CMK (cell line): ENCODE measurements at places on chromosomes 4 and X.

DNA sequence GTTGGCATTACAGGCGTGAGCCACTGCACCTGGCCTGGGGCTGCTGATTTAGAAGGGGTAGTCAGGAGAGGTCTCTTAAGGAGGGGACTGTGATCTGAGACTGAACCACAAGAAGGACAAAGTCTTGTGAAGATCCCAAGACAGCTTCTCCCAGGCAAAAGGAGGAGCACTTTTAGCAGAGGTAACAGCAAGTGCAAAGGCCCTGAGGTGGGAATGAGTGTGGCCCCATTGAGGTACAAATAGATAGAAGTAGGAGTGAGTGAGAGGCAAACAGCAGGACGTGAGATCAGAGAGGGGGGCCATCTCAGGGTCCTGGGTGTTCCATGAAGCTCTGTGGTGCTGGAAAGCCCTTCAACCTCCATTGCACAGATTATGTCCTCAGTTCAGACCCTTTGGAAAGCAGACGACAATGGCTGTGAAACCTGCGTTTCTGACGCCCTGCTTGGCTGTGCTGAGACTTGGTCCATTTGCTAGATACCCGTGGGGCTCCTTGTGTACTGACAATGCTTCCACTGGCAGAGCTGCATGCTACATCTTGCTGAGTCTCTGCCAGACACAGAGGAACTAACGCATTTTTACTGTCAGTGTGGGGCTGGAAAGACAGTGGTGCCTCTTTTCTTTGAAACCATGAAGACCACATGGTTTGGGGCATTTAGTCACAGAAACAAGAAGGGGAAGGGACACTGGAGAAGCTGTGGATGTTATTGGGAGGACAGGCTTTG lies 1.3 kb upstream of the CCKAR start:
- DNase-seq = no peak

DNA sequence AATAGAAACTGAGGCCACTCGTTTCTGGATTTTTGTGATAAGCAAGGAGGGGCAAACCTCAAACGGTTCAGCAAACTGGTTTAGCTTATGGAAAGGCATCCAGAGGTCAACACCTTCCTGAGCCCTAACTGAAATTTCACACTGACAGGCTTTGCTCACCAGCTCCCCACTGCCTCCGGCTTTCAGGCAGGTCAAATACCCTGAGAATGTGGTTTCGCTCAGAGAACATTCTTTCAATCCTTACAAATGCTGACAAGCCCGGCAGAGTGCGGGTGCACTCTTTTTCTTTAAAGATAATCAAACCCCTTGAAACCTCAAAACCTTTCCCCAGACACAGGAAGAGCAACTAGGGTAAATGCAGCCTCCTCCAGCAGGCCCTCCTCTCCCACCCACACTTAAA lies 41.5 kb downstream of the CD40LG start:
- no peak for DNase-seq

- DNase-seq = no peak
Observed at GRCh38 chr4:158857951-158858350, 89.1 kb downstream of the FNIP2 start.

DNA sequence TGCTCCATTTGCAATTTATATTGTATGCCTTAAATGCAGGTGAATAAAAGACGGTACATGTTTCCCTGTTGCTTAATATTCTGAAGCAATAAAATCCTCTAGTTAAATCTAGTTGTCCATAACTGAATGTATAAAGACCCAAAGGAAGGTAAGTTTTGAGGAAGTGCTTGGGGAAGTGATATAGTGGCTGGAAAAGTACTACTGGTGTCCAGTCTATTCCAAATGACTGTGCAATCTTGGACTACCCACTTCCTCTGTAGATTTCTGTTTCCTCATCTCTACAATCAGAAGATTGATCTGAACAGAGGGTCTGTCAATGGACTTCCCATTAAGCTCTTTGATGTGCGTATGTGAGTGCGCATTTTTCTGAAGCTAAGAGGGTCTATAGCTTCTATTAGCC lies 17.0 kb downstream of the SNCA start:
- DNase-seq = no peak

DNA sequence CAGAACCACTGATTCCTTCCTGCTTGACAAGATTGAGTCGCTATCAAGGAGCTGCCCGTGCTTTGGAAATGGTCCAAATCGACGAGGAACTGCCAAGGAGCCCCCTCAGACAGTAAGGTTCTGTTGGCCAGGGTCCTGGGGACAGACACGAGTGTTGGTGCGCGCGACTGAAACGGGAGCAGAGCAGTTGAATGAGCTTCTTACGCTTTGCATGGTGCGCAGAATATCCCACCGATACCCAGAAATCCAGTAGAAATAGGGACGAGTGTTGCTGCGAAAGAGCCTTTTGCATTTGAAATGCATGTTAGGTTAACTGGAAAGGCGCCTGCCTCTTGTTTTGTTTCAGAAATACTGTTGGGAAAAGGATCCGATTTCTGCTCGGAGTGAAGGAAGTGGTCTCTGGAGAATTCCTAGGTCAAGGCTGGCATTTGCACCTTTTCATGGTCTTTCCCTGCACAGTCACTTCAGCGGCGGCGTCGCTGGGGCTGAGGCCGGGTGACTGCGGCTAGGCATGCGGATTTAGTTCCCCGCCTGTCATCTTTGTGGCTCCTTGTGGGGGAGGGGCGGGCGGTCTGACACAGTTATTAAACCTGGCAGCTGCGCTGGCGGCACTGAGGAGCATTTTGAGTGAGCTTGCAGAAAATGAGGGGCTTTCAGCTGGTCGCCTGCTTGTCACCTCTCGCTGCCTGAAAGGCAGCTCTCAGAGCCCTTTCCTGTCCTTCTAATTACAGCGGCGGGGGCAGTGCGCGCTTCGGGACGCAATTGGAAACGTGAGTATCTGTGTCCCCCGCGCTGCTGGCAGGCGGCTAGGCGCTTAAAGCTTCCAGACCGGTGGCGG lies 51.5 kb upstream of the TRIM2 start:
- no peak for DNase-seq

DNA sequence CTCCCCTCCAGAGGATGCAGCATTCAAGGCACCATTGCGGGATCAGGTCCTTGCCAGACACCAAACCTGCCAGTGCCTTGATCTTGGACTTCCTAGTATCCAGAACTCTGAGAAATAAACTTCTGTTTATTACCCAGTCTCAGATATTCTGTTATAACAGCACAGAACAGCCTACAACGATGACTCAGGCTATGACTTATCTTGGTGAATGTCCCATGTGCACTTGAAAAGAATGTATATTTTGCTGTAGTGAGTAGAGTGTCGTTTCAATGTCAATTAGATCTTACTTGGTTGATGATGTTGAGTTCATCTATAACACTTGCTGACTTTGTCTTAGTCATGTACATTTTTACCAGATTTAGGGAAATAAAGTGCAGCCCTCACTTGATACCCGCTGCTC lies 34.5 kb upstream of the PGRMC1 start:
- no peak for DNase-seq

DNA sequence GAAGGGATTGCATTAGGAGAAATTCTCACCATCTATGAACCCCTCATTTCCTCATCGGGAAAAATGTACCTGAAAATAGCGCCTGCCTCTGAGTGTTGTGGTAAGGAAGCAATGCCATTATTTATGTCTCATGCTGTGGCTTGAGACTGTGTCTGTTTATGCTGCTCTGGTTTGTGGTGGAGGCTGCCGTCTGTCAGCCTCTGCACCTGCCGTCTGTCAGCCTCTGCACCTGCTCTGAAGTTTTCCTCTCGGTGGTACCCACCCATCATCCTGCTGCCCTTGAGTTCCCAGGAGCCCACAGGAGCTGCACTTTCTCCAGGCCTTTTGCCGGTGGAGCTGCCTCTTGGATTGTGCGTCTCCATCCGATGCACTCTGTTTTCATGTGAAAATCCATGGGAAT lies 68.5 kb upstream of the PPP2R3B start:
- no peak for DNase-seq

DNA sequence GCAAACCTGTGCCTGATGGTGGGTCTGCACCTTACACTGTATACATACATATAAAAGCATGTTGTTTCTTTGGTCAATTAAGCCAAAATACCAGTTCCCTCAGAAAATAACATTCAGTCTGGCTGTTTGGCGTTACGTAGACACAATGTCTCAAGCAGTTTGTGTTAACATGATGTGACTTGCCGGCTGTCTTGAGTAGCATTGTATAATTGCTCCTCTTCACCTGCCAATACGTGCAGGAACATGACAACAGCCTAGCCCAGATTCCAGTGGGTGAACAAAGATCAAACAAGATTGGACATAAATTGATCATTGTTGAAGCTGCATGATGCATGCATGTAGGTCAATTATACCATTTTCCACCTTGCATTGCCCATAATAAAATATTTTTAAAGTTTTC lies 102.3 kb downstream of the F11 start:
- DNase-seq = no peak

DNA sequence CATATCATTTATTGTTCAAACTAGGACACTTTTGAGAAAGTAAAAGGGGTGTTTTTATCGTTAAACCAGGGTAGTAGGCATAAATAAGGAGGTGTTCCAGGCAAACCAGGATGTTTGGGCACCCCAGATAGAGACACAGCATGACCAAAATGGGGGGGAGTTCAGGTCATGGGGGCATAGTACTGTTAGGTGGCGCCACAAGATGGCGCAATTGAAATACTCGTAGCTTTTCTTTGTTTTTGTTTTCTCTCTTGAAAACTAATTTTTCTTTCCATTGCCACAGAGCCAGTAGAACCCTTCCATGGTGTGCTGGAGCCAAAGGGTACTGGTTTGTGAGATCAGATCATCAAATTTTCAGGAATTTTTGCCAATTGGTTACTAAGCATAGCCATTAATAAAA lies 283.4 kb downstream of the BCOR start:
- DNase-seq = no peak

DNA sequence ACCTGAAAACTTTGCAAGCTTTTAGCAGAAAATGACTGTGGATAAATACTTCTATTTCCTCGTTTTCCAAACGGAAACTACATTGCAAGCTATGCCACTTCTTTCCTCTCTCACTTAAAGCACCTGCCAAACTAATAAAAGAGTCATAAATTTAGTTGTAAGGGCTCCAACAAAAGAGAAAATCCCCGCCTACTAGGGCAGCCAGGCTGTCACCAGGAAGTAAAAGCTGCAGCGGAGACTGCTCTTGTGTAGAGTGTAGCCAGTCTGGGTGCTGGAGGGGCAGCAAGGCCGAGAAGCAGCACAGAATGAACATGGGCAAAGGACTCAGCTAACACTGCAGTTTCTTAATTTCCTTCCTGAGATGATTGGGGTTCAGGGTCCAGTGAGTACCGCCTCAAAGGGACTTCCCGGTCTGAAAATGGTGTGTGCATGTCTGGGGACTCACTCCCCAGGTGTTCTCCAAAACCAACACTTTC lies 89.3 kb upstream of the MAML3 start:
- no peak for DNase-seq

DNA sequence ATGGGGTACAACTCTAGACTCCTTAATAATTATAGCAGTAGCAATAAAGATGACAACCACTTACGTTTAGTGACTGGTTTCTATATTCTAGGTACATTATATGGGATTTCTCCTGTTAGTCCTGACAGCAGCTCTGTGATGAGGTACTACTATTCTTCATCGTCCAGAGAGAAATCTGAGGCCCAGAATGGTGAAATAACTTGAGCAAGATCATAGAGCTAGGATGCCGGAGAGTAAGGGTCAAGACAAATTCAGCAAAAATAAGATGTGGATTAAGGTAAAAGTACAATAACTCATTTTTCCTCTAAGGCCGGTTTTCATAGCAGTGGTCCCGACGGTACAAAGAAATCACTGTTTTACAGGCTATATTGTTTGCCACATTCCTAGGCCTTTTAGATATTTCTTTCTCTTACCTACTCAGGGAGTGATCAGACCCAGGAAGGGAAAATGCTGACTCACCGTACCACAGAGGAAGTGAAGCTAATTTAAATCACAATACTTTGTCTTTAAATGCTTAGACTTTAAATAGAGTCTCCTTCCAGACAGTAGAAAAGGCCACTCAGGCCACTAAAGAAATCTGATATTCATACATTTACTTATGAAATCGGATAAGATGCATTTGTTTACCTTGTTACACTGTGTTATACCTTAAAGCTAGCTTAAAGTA lies 2023.0 kb upstream of the AGA start:
- no peak for DNase-seq

- no peak for DNase-seq
Observed at GRCh38 chrX:68647156-68647957, at the start of gene STARD8. Gene STARD8 (plus strand): TSS chrX:68647666. CDS start chrX:68647883, 217 bp downstream.

DNA sequence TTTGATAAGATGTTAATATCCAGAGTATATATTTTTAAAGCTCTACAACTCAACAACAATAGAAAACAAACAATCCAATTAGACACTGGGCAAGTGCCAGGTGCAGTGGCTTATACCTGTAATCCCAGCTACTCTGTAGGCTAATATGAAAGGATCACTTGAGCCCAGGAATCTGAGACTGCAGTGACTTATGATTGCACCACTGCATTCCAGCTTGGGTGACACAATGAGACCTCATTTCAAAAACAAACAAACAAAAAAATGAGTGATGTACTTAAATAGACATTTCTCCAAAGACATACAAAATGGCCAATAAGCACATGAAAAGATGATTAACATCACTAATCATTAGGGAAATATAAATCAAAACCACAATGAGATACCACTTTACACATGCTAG lies 356.8 kb upstream of the PCDH10 start:
- DNase-seq = no peak

DNA sequence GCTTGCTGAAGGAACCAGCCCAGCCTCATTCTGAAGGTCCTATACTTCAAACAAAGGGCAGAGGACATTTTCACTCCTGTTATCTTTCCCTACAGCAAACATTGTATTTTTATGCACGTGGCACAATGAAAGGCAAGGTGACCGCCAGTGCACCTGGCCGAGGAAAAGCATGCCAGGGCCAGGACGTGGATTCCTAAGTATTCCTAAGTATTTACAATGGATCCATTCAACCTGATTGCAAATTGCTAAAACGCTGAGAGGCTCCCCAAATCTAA lies 127.9 kb upstream of the FTHL17 start:
- no peak for DNase-seq

- no peak for DNase-seq
Observed at GRCh38 chrX:7389576-7389975, 241.6 kb upstream of the PUDP start.

GRCh38 chrX:77960567-77960966 lies 8.9 kb downstream of the PGAM4 start:
- DNase-seq = no peak

DNA sequence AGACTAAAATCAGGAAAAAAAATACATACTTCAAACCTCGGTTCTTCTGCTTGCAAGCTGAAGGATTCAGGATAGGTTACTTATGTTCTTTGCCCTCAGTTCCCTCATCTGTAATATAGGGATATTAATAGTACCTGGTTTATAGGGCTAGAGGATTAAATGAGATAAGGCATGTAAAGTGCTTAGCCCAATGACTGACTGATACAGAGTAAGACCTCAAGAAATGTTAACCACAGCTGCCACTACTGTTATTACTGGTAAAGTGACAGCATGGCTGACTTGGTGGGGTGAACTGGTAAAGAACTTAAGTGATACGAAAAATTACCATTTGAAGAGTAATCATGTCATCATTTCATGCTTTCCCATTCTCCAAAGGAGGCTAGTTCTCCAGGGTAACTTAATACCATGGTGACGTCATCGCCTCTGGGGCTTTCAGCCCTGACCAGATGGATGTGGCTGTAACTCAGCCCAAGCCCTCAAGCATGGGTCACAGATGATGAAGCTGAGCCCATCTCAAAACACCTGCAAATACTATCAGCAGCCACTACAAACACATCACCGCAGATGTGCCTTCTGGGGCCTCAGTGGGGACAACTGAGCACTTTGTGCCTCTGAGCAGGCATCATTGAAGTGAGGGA lies 44.5 kb upstream of the SCML1 start:
- no peak for DNase-seq

GRCh38 chr4:106875340-106875739 lies 160.8 kb downstream of the DKK2 start:
- no peak for DNase-seq
